Stimulated activated CD8-positive, alpha-beta memory T cell treated with anti-CD3 and anti-CD28 coated beads, Interleukin-7, amount 100 ng/mL, for 4 hours (primary cell): ENCODE measurements at places on chromosomes 12 and 14.

- no peak for DNase-seq
These were observed 1052.9 kb downstream of the GALC start for GRCh38 chr14:86940106-86940505.

- peak; percentile 60 for DNase-seq
These were observed 8.8 kb upstream of the GNPTAB start for GRCh38 chr12:101839324-101840283.

GRCh38 chr12:49304161-49304560 is 9.2 kb downstream of the PRPH start:
- no peak for DNase-seq

DNA sequence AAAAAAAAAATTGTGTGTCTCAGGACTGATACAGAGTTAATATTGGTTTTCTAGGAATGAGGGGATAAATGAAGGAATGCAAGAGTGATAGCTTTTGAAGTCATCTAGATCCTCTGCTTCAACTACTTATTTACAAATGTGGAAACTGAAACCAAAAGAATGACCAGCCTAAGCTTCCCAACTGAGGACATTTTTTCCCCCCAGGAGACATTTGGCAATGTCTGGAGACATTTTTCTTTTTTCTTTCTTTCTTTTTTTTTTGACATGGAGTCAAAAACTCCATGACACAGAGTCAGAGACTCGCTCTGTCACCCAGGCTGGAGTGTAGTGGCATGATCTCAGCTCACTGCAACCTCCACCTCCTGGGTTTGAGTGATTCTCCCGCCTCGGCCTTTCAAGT is 15.3 kb downstream of the DLK1 start:
- no peak for DNase-seq

DNA sequence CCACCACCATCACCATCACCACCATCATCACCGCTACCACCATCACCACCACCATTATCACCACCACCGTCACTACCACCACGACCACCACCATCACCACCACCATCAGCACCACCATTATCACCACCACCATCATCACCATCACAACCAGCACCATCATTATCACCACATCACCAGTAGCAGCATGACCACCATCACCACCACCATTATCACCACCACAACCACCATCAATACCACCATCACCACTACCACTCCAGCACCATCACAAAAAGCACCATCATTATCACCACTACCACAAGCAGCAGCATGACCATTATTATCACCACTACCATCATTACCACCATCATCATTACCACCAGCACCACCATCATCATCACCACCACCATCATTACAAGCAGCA is 62.1 kb downstream of the MVK start:
- no peak for DNase-seq
